ENCODE measurements at places on chromosomes 5 and 9.

DNA sequence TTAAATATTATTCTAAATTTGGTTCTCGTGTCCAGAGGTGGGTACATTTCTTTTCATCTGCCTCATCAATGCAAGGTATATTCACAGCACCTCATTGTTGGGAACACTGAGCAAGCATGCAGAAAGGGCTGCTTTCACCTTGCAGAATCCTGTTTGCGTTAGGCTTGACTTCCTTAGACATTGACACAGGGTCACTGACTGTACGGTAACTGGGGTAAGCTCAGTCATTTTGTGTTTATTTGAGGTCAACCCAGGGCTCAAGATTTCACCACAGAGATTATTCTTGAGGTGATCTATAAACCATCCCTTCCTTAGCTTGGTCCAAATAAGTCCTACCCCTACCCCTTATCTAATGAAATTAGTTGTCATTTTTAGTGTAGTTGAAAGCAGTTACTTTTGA, 1.7 kb upstream of the PTPDC1 start:
- no peak for DNase-seq

DNA sequence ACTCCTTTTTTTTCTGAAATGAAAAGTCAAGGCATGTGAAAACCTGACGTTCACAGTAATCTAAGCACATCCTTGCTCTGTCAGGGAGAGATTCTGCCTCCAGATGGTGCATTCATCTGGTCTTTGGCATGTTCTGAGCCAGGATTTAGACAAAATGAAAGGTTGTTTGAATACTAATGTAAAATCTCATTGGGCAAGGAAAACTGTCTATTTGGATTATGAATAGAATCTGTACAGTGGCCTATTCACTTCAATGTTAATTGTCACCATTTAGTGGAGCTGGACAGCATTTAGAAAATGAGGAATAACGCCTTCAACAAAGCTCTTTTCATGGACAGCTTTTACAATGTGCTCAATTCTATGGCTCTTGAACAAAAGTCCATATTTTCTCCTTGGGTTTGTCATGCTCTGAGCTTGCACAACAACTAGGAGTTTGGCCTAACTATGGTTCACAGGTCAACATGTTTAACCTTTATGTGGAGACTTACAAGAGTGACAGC, 28.9 kb downstream of the ARHGEF28 start:
- DNase-seq: no peak

DNA sequence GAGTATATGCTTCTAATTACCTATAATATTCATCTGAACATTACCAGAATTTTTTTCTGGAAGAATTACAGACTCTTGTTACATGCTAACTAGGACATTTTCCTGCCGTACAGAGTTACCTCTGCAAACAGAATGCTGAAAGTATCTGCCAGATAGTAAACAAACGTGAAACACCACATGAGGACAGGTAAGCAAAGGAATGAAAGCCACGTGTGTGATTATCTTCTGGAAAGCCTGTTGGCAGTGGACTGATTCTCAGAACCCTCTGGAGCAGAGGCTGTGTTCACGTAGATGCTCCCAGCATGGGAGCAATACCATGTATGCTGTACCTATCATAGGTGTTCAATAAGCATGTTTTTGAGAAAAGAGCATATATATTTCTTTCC, 472.6 kb downstream of the ENC1 start:
- no peak for DNase-seq

DNA sequence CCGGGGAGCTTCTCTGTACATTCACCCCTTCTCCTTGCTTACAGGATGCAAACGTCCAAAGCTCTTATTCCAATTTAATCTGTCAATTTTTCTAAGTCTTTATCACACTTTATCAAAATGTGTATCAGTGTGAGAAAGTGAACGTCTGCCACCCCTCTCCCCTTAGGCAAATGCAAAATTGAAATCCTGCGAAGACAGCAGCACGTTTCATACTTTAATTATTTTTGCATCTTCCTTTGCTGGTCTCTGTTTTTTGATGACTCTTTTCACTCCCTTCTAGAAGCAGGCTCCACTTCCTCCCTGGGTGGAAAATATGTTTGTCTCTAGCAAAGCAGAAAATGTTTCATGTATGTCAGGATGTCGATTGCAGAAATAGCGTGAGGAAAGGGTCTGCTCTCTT, 576.5 kb upstream of the BRINP1 start:
- DNase-seq: no peak

- no peak for DNase-seq
These were observed 1157.9 kb downstream of the TAF11L14 start for GRCh38 chr5:18792145-18792544.

DNA sequence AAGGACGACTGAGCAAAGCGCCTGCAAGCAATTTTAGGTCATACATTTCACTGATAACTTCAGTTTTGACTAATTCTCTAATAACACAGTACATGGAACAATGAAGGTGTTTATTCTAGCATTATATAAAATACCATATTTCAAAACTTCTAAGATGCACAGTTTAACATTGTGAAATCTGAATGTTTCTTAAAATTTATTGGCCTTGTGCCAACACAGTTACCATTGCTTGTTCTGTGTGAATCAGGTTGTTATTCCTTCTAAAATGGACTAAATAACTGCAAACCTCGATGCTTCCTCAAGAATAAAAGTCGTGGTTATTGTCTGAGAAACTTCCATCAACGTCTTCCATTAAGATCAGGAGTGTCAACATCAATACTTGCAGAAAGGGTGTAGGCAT, 8.0 kb downstream of the MCC start:
- no peak for DNase-seq

GRCh38 chr9:110546411-110546871, 33.1 kb downstream of the SVEP1 start:
- no peak for DNase-seq

GRCh38 chr5:1304033-1304432, 9.2 kb upstream of the TERT start:
- no peak for DNase-seq

DNA sequence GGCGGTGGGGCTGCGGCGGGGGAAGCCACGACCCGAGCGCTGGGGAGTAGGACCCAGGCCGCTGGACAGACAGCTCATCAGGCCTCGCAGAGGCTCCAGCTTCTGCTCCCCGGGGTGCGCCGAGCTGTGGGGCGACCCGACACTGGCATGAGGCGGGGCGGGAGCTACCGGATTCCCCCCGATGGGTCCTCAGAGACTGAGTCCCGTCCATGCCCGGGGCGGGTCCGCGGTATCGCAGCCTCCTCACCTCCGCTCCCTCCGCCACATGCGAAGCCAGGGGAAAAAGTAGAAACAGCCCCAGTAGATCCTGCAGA, 2.6 kb upstream of the CCL27 start:
- DNase-seq: no peak

- DNase-seq: no peak
These were observed 82.4 kb downstream of the NNT start for GRCh38 chr5:43685252-43685950.

DNA sequence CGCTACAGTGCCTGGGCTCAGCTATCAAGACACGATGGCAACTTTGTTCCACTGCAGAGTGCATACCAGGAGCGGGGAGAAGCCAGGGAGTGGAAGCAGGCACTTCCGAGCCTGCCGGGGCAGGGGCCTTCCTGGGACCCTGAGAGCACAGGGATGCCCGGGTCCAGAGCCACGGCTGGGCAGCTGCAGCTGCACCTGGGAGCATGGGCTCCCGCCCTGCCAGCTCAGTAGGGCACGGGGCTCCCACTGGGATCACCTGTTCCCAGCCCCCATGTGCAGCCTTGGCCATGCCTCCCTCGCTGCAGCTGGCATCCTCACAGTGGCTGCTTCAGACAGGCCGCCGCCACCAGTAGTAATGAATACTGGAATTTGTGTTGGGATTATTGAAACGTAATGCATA, 391.5 kb downstream of the KDM4C start:
- no peak for DNase-seq

DNA sequence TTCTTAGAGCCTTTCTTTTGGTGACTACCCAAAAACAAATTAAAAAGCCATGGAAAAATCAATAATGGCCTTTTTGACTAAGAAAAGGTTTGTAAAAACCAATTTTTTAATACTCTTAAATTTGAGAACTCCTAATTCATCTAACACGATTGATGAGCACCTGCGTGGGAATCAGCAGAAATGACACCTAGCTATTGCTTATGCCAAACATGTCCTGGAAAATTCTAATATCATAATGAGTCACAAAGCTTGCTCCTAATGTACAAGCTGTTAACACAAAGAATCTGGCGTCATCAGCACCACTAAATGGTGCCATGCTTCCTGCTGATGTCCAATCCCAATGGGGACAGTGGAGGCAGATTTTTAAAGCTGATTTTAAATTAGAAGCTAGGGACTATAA, 146.2 kb upstream of the LRRTM2 start:
- no peak for DNase-seq

- DNase-seq: no peak
These were observed 208.6 kb upstream of the BRINP1 start for GRCh38 chr9:119577881-119578280.

DNA sequence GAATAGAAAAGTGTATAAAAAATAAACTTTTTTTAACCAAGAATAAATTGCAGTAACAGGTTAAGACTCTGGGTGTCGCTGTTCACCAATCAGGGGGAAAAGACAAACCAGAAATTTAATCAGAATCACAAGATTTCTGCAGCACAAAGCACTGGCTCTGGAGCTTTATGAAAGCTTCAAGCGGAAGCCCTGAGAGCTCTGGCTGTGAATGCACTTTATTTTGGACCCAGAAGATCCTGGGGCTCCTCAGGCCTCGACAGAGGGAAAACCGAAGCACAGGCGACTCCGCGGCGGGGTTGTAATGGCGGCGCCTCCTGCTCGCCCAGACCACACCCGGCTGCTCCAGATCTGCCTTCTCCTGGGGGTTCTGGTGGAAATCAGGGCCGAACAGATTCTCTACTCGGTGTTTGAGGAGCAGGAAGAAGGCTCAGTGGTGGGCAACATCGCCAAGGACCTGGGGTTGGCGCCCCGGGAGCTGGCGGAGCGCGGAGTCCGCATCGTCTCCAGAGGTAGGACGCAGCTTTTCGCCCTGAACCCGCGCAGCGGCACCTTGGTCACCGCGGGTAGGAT, at the start of gene PCDHGA4:
Gene PCDHGA4, plus strand, starts transcription at position 122 of the 570 bp plus-strand sequence. Its CDS starts 87 bp downstream, at position 209.
- DNase-seq: no peak

All from stimulated activated CD4-positive, alpha-beta T cell treated with anti-CD3 and anti-CD28 coated beads, TNF-alpha, amount 100 ng/mL, for 1 hour (primary cell).